ENCODE measurements at places on chromosomes 12 and 14.

DNA sequence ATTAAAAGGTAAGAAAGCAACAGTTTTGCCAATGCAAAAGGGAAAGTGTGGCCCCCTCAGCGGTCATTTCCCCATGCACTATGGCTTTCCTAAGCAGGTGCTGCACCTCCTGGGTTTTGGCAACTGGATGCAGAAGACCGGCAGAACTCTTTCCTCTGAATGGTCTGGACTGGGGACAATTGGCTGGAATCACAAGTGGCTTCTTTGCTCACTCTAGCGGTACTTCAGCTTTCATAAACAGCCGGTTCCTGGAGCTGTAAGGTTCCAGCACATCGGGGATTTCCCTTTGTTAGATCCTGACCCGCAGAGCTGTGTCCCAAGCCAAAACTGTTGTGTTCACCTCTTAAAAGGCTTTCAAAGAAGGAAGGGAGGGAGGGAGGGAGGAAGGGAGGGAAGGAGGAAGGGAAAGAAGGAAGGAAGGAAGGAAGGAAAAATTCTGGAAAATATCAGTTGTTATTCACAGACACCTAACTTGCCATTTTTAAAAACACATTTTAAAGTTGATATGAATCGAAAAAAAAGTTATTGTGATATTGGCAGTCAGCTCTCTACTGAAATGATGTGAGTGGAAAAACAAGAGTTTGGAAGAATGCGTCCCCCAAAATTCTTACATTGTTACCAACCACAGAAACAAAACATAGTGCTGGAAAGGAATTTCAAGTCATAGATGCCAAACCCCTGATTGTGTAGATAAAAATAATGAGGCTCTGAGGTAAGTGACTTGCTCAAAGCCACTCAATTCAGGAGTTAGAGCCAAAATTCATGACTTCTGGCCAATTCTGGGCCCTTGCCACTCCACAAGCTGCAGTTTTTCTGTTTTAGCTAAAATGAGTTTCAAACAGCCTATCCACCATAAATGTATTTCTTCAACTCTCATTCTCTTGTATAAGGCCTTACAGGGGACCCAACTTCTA, 220.6 kb upstream of the HMGA2 start:
- DNase-seq: peak; percentile 88

DNA sequence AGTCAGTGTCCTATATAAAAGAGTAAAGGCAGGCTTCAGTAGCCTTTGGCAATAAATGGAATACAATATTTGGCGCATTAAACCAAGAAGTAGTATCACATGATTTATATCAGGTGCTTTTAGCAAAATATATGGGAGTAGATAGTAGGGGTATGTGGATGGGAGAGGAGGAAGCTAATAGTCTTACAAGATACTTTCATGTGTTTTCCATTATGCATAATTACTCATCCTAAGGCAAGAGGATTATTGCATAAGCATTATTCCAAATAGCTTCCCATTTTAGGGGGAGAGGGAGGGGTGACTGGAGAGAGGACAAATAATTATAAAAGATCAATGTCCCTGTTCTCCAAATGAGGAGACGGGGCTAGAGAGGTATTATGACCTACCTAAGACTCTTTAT, 104.3 kb downstream of the DUSP6 start:
- DNase-seq: no peak

DNA sequence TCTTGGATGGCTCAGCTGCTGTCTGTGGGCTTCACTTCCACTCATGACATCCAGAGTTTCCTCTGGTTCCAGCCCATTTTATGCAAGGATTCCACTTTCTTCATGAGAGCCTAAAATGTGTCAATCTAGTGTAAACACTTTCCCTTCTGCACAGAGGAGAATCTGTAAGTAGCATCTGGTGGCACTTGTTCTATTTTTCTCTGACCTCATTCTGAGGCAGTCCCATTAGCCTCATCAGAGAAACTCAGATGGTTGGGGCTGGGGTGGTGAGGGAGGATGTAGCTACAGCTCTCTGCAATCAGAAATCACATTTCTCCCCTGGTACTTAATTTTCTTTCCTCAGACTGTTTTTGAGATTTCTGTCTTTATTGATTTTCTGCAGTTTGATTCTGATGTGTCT, 81.6 kb downstream of the PRMT8 start:
- DNase-seq: no peak

- no peak for DNase-seq
These were observed 87.0 kb downstream of the TRMT5 start for GRCh38 chr14:60893911-60894310.

DNA sequence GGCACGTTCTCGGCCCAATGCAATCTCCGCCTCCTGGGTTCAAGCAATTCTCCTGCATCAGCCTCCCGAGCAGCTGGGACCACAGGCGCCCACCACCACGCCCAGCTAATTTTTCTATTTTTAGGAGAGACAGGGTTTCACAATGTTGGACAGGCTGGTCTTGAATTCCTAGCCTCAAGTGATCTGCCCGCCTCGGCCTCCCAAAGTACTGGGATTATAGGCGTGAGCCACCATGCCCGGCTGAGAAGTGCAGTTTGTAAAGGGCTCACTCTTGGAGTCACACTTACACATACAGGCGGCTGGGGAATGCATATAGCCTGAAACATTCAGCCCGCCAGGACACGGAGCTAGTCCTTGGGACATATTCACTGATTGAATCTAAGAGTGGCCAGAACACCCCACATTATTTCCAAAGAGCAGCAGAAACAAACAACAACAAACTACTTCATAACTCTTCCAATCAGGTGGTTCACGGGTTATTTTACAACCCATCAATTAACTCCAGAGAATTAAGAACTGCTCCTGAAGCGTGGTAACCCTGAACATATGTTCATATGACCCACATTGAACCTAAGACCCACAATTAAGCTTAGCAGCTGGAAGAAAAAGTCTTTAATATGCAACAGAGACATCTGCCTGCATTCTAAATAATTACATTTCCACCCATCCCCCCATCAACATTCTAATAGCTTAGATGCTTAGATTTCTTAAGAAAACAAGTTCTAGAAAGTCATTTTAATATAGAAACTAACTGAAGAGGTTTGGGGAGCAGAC, 49.2 kb downstream of the SSH1 start:
- DNase-seq: no peak

DNA sequence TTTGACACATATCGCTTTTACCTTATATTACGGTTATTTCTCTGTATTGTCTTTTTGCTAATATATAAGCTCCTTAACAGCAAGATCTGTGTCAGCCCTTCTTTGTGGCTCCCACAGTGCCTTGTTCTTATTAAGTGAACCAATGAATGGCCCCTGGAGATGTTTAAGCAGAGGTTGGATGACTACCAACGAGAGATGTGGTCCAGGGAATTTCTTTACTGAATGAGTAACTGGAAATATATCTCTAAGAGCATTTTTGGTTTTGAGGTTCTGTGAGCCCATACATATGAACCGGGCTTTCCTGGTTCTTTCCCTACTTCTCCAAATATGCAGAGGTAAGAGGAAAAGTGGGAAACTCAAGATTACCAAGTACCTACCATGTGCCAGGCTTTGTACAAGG, 23.5 kb downstream of the CALCOCO1 start:
- no peak for DNase-seq

DNA sequence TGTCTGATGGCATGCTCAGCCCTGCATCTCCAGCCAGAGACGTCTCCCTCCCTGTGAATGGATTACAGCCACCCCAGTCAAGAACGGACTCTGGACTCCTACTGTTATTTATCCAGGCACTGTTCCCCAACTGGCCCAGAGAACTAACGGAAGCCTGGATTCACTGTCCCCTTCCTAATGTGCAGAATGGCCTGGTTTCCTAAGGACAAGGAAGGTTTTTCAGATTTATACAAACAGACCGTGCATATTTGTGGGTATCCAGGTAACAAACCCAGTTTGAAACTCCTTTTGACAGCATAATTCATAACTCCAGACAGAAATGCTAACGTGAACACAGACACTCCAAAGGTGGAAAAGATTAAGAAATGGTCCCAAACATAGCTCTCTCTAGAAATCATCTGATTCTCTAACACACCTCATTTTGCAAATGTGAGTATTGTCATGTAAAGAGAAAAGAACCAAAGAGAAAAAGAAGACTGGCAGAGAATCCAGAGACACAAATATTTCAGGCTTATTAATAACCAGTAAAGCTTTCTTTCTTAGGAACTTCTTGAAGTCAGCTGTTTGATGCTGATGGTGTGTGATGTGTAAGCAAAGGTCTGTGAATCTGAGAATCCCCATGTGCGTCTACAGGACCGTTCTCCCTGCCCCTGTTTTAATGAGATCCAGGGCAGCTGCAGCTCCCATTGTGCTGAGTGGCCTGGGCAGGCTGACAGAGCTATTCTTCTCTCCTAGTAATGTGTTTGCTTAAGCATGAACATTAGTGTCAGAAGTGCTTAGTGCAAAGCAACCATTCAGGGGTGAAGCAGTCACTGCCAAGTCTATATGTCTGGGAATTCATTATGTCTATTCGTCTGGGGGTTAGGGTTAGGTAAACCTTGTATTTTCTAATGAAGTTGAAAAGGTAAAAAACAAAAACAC, 86.8 kb upstream of the HIF1A start:
- DNase-seq: no peak

DNA sequence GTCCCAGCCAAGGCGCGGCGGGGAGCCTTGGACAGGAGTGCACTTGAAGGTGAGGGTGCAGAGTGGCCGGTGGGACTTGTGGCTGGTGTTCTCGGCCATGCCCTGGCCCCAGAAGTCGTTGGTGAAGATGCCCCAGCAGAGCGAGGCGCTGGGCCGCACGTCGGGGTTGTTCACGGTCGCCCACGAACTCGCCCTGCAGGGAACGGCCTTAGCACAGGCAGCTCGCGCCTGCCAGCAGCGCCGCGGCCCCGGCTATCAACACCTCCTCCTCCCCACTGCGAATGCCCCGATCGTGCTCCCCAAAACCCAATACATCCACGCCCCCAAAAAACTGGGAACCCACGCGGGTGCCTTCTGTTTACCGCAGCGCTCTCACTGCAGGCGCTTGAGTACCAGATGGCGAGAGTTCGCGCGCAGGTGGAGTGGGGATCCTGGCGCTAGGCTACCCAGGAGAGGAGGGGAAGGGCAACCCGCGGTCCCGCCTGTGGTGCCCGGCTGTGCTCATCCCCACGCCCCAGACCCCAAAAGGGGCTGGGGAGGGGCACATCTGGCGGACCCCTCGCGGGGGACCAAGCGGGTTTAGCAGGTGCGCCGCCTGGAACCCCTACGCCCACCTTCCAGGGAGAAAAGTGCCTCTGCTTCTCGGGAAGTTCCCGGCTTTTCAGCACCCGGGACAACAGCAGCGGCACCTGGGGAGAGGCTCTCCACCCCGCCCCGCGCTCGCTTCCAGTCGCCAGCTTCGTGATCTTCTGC, 386.3 kb upstream of the TMTC1 start:
- no peak for DNase-seq

DNA sequence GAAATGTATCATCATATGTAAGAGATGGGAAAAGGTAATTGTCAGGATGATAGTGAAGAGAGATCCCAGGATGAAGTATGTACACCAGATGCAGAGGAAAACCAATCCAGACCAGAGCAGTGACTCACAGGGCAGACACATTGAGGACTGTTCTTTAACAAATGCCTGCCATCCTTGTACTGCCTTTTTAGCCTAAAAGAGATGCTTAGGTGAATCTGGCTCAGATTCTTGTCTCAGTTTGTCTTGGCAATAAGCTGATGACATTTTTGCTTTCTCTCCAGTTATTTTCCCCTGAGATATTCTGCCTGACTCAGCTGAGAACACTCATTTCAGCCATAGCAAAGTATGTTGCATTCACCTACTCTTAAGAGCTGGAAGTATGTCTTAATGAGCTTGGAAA, 405.3 kb upstream of the USP15 start:
- no peak for DNase-seq

DNA sequence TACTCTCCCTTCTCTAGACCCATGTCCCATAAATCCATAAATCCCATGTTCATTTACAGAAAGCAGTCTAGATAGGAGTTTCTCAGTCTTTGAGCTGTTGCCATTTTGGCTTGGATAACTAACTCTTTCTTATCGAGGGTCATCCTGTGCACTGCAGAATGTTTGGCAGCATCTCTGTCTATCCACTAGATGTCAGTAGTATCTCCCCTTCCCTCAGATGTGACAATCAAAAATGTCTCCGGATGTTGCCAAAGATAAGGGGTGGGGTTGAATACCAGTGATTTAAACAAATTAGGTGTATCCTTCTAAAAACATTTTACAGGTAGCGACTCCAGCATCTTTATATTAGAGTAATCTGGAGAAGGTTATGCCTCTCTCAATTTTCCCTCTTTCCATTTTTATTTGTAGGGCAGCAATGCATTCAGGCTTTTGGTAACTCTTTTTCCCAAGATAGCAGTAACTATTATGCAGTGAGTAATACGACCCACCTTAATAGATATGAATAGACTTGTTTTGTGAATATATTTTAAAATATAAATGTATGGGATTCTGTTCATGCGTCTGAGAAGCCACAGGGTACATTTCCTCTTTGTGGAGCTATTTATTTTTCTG, 100.7 kb downstream of the LRRK2 start:
- DNase-seq: no peak

DNA sequence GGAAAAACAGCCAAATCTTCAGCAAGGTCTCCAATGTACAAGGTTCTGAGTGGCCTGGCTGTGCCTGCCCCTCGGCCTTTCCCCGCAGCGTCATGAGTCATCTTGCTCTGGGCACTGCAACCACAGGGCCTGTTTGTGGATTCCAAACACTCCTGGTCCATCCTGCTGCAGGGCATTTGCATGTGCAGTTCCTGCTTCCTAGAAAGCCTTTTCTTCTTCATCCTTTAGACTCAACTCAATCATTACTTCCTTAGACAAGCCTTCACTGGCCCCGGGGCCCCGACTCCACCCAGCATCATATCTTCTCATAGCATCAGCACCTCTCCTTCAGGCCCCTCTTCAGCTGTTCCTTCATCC, 101.8 kb upstream of the EGLN3 start:
- DNase-seq: no peak

DNA sequence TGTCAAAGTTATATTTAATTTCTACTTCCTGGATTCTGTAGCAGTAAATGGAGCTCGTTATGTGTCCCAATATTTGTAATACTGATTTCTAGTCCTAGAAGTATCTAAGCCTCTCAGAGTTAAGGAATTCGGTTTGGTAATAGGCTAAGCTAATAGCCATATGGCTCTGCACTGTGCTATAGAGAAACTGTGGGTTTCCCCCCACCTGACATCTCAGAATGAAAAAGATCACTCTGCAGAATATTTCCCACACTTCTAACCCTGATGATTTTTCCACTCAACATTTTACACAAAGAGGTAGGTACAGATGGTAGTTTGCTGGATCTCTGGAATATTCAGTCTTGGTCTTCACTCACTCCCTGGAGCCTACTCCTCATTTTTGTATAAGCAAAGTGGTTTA, 71.2 kb downstream of the BORCS5 start:
- no peak for DNase-seq

- DNase-seq: no peak
These were observed 165.0 kb downstream of the RGS6 start for GRCh38 chr14:72097173-72097783.
